Lung (tissue), 17 donors: ENCODE measurements at places on chromosomes 2 and 18. TPM values are rescaled to one million over a fixed set of nuclear protein-coding genes. Genes with fewer than 3 reads are reported as not detected.

DNA sequence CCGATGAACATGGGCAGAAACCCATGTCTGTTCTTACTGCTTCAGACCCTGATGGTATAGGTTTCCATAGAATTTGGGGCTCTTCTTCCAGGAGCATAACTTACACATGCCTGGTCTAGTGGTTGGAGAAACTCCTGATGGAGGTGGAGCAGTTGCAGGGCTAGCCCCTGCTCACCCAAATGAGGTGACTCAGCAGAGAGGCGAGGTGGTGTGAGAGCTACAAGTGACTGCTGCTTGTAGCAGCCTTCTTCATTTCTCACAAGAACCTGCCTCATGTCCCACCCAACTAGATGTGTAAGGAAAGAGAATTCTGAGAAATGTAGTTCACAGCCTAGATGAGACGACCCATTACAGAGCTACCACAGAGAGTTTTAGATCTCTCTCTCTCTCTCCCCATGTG lies 105.3 kb downstream of the ZNF407 start:
- H3K27ac ChIP-seq = no peak overlapping the region
- no peaks in the 10 kb centered on the region for H3K4me1 ChIP-seq
- H3K4me3 ChIP-seq = no peak overlapping the region
- no peaks in the 10 kb centered on the region for H3K27me3 ChIP-seq

- no peak for DNase-seq
- H3K27me3 ChIP-seq = no peaks in the 10 kb centered on the region
- H3K36me3 ChIP-seq = peaks cover under 1% of the 10 kb centered on the region
- peaks cover 8% of the 10 kb centered on the region for H3K4me1 ChIP-seq
- H3K27ac ChIP-seq = no peak overlapping the region
Measured at GRCh38 chr2:28420722-28421121, 28.1 kb downstream of the FOSL2 start.

KCNG3 gene
- polyA plus RNA-seq = 0.10 TPM

CYTIP gene
- 45.9 TPM for polyA plus RNA-seq

GRCh38 chr2:182831101-182831500 lies 35.3 kb downstream of the FRZB start:
- H3K4me3 ChIP-seq = no peak overlapping the region
- no peaks in the 10 kb centered on the region for H3K36me3 ChIP-seq
- DNase-seq = no peak
- H3K4me1 ChIP-seq = no peaks in the 10 kb centered on the region

TTR gene
- polyA plus RNA-seq = 0.13 TPM

GRCh38 chr2:43265421-43265820 lies 39.0 kb upstream of the ZFP36L2 start:
- DNase-seq = peak; percentile 71
- H3K4me3 ChIP-seq = no peak overlapping the region
- H3K36me3 ChIP-seq = no peaks in the 10 kb centered on the region
- H3K27ac ChIP-seq = peak overlapping the region; percentile 28

UGT1A7 gene
- polyA plus RNA-seq = not detected

ZNF892 gene
- polyA plus RNA-seq = 0.50 TPM

GRCh38 chr18:52979892-52980291 lies 639.9 kb downstream of the DCC start:
- H3K36me3 ChIP-seq = no peaks in the 10 kb centered on the region
- H3K4me3 ChIP-seq = no peak overlapping the region
- no peak for DNase-seq
- no peaks in the 10 kb centered on the region for H3K27me3 ChIP-seq
- no peaks in the 10 kb centered on the region for H3K4me1 ChIP-seq

SERPINB10 gene
- 0.96 TPM for polyA plus RNA-seq

AMER3 gene
- polyA plus RNA-seq = not detected

GRCh38 chr18:48446582-48447225 lies 37.5 kb upstream of the ZBTB7C start:
- peaks cover 5% of the 10 kb centered on the region for H3K4me1 ChIP-seq
- H3K27ac ChIP-seq = no peak overlapping the region
- H3K4me3 ChIP-seq = no peak overlapping the region
- no peaks in the 10 kb centered on the region for H3K36me3 ChIP-seq

- H3K36me3 ChIP-seq = no peaks in the 10 kb centered on the region
- H3K4me3 ChIP-seq = no peak overlapping the region
- DNase-seq = no peak
- H3K27ac ChIP-seq = no peak overlapping the region
- no peaks in the 10 kb centered on the region for H3K27me3 ChIP-seq
Measured at GRCh38 chr2:184339966-184340365, 258.4 kb upstream of the ZNF804A start.

FRZB gene
- polyA plus RNA-seq = 1.2 TPM

SERPINB5 gene
- 0.77 TPM for polyA plus RNA-seq

ANTXR1 gene
- polyA plus RNA-seq = 13.4 TPM

TOGARAM2 gene
- polyA plus RNA-seq = 9.3 TPM

DNA sequence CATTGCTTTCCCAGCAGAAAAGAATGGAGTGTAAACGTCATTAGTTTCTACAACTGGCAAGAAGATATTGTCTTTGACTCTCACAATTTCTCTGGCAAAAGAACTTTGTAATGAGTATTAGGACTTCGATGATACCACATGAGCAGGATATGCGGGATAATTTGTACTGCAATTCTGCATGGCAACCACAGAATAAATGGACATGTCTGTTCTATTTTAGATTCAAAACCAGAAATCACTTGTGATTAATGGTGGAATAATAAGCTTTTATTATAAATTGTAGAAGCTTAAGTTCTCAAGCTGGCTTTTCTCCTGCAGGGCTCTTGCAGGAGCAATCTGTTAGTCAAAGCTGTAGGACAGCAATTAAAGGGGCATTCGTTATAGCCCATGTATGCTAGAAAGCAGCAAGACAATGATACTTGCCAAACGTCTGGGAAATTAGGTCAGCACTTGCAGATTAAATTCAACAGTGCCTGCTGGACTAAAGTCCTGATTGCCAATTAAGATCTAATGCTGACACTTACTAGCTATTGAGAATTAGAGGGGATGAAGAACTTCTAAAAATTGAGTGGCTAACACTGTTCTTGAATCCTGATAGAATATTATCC lies 177.9 kb downstream of the PTH2R start:
- H3K27me3 ChIP-seq = no peaks in the 10 kb centered on the region
- H3K4me3 ChIP-seq = no peak overlapping the region
- no peak for DNase-seq
- no peak overlapping the region for H3K27ac ChIP-seq
- no peaks in the 10 kb centered on the region for H3K4me1 ChIP-seq

PTGR3 gene
- polyA plus RNA-seq = 21.2 TPM

DNA sequence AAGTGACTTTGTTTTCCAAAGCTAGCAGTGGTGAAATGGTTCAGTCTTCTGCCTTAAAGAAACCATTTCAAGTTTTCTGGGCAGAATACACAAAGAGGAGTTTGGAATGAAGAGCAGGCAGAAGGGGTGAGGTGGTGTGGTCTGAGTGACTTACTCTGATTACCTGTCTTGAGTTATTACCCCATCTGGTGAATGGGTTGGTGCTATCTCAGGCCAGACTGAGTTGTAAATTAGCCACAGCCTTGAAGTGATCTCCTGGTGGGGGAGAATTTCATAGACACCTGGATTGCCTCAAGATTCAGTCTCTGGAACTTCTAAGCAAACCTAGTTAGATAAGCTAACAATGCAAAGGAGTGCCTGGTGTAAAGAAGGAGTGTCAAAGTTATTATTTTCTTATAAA lies 983.5 kb upstream of the NXPH2 start:
- H3K27ac ChIP-seq = no peak overlapping the region
- H3K4me1 ChIP-seq = no peaks in the 10 kb centered on the region
- H3K27me3 ChIP-seq = no peaks in the 10 kb centered on the region
- no peak for DNase-seq
- H3K36me3 ChIP-seq = no peaks in the 10 kb centered on the region
- H3K4me3 ChIP-seq = no peak overlapping the region

GRCh38 chr2:118183381-118183780 lies 95.1 kb downstream of the INSIG2 start:
- no peaks in the 10 kb centered on the region for H3K4me1 ChIP-seq
- no peaks in the 10 kb centered on the region for H3K27me3 ChIP-seq
- no peaks in the 10 kb centered on the region for H3K36me3 ChIP-seq
- H3K27ac ChIP-seq = no peak overlapping the region

DNA sequence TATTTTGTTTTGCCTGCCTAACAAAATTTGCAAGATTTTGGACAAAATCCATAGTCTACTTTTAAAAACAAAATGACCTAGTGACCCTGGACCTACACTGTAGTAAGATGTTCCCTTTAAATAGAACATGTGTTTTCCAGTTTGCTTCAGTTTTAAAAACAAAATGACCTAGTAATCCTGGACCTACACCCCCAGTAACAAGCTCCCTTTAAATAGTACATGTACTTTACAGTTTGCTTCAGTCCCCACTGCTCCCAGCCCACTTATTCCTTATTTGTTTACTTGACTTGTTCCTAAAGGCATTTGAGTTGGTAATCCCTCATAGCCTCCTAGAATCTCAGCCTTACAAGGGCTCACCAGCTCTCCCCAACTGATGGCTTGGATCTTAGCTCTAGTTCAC lies 34.5 kb upstream of the HTR2B start:
- H3K27me3 ChIP-seq = no peaks in the 10 kb centered on the region
- no peak overlapping the region for H3K27ac ChIP-seq
- H3K4me3 ChIP-seq = no peak overlapping the region
- no peaks in the 10 kb centered on the region for H3K4me1 ChIP-seq
- peaks cover 2% of the 10 kb centered on the region for H3K36me3 ChIP-seq

CD8A gene
- 3.7 TPM for polyA plus RNA-seq

TUBA4B gene
- 12.2 TPM for polyA plus RNA-seq

GRCh38 chr2:203400805-203401585 lies 72.8 kb downstream of the ABI2 start:
- H3K27ac ChIP-seq = no peak overlapping the region
- no peak overlapping the region for H3K4me3 ChIP-seq
- H3K27me3 ChIP-seq = no peaks in the 10 kb centered on the region
- no peak for DNase-seq
- no peaks in the 10 kb centered on the region for H3K4me1 ChIP-seq
- peaks cover 7% of the 10 kb centered on the region for H3K36me3 ChIP-seq

SERPINB12 gene
- not detected for polyA plus RNA-seq

- no peaks in the 10 kb centered on the region for H3K27me3 ChIP-seq
- no peak overlapping the region for H3K4me3 ChIP-seq
- H3K36me3 ChIP-seq = no peaks in the 10 kb centered on the region
- no peaks in the 10 kb centered on the region for H3K4me1 ChIP-seq
- no peak overlapping the region for H3K27ac ChIP-seq
Measured at GRCh38 chr18:32930695-32931301, 158.0 kb upstream of the KLHL14 start.

GPBAR1 gene
- 3.3 TPM for polyA plus RNA-seq

VSNL1 gene
- polyA plus RNA-seq = 1.1 TPM

DNA sequence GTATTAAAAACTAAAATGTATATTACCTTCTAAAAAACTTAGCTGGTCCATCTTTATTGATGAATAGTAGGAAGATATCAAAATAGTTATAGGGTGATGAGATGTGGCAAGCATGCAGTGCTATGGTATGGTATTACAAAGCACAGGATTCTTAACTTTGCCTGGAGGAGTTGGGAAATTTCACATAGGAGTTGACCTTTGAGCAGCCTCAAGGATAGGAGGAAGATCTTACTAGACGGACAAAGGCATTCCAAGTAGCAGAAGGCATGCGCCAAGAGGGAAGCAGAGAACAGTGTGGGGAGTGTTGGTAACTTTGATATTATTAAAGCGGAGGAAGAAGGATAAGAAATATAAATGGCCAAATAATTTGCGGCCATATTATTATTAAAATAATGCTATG lies 60.0 kb downstream of the TTC21B start:
- H3K4me1 ChIP-seq = peaks cover 5% of the 10 kb centered on the region
- no peak overlapping the region for H3K4me3 ChIP-seq
- peaks cover 29% of the 10 kb centered on the region for H3K36me3 ChIP-seq
- no peaks in the 10 kb centered on the region for H3K27me3 ChIP-seq

- no peak overlapping the region for H3K27ac ChIP-seq
- H3K4me3 ChIP-seq = no peak overlapping the region
- DNase-seq = no peak
- no peaks in the 10 kb centered on the region for H3K4me1 ChIP-seq
Measured at GRCh38 chr2:126731353-126731752, 75.4 kb downstream of the GYPC start.

- no peak for DNase-seq
- H3K27ac ChIP-seq = no peak overlapping the region
- H3K4me3 ChIP-seq = no peak overlapping the region
- H3K36me3 ChIP-seq = peaks cover 3% of the 10 kb centered on the region
- no peaks in the 10 kb centered on the region for H3K4me1 ChIP-seq
- H3K27me3 ChIP-seq = no peaks in the 10 kb centered on the region
Measured at GRCh38 chr2:135557530-135557929, 26.2 kb downstream of the R3HDM1 start.

DYNAP gene
- not detected for polyA plus RNA-seq

- no peaks in the 10 kb centered on the region for H3K27me3 ChIP-seq
- no peak overlapping the region for H3K4me3 ChIP-seq
- peaks cover 15% of the 10 kb centered on the region for H3K4me1 ChIP-seq
- H3K27ac ChIP-seq = no peak overlapping the region
- no peak for DNase-seq
Measured at GRCh38 chr2:156455361-156455975, 19.3 kb downstream of the GPD2 start.

DNA sequence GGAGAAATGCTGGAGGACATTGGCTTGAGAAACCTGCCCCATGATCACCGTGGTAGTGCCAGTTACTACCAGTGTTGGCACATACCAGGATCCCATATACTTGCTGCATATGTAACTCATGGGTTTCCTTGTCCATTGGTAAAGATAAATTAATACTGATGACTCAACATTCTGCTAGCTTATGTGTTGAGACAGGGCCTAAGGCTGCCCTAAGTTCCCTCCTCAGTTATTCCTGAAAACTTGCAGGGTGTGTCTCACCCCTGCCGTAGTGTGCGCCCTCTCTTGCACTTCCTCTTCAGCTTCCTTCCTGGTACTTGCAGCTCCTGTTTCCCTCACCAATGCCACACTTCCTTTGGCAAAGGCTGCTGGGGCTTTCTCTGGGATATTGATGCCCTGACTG lies 4.3 kb upstream of the INO80C start:
- no peak overlapping the region for H3K4me3 ChIP-seq
- H3K4me1 ChIP-seq = no peaks in the 10 kb centered on the region
- no peak overlapping the region for H3K27ac ChIP-seq

IL36A gene
- polyA plus RNA-seq = not detected

- no peaks in the 10 kb centered on the region for H3K4me1 ChIP-seq
- no peaks in the 10 kb centered on the region for H3K27me3 ChIP-seq
- H3K4me3 ChIP-seq = no peak overlapping the region
- H3K36me3 ChIP-seq = peaks cover 6% of the 10 kb centered on the region
Measured at GRCh38 chr2:17771956-17772355, 18.0 kb downstream of the GEN1 start.

NAT8 gene
- not detected for polyA plus RNA-seq

DNA sequence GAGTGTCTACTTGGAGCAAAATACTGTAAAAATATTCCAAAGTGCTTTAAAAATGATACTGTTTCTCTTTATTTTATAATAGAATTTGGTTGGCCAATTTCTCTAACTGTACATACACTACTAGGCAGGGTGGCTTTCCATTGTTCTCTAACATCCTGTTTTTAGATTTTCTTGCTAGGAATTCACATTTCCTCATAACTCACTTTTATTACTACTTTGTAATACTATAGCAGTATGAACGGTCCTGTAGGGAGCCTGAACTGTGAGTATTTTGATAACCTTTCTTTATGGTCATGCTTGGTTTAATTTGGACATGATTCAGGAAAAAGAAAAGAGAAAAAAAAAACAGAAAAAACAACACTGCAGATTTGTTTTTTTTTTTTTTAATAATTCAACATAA lies 37.8 kb downstream of the GCG start:
- DNase-seq = no peak
- H3K4me3 ChIP-seq = no peak overlapping the region
- H3K27ac ChIP-seq = no peak overlapping the region
- no peaks in the 10 kb centered on the region for H3K36me3 ChIP-seq
